ENCODE measurements at places on chromosomes 11 and 22.

DNA sequence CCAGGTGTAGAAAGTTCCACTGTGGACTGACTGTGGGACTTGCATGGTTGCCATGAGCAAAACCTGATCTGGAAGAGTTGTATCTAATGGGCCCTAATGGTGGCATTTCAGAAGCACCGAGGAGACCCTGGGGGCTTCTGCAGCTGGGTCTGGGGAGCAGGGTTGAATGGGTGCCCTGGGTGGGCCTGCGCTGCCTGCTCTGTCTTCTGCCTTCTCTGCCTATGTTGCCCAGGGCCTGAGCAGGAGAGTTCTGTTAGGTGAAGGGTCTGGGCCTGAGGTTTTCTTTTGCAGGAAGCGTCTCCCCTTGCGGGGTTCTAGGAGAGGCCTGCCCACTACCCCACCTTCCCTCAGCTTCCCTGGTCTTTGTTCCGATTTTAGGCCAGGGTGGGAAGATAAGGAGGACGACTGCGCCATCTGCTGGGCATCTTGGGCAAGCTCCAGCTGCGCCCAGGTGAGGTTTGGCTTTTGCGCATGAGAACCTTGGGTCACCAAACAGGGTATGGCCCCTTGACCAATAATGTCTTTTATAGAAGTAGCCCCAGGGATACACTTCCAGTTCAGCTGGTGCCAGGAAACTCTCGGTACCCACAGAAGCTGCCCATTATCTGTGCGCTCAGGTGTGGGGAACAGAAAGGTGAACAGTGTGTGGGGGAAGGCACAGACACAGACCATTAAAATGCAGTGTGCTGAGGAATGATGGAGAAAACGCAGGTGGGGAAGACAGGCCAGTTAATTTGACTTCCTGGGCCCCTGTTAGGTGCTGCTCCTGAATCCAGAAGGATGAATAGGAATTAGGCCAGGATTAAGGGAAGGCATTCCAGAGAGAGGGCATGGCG, 23.2 kb downstream of the COMMD9 start:
- DNase-seq: no peak

- no peak for DNase-seq
Measured at GRCh38 chr11:125390946-125391345, 105.1 kb downstream of the FEZ1 start.

- DNase-seq: no peak
Measured at GRCh38 chr11:65423516-65424204, 1.1 kb downstream of the NEAT1 start.

DNA sequence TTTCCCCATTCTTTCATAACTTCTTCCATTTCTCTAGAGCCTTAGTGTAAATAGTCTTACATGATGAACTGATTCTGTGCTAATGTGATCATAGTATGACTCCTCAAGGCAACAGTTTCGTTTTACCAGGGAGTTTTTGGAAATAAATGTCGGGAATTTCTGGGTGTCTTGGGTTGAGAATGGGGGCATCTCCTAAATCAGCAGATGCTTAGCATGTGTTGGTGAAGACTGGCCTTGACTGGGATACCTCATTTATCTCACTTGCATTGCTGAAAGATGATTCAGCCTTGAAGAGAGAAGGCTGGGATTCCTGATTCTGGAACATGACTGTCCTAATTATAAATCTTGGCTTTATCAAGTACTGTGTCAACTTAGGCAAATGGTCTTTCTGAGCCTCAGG, 115.7 kb upstream of the C11orf87 start:
- DNase-seq: no peak

- no peak for DNase-seq
Measured at GRCh38 chr22:27241430-27242321, 559.9 kb downstream of the MN1 start.

DNA sequence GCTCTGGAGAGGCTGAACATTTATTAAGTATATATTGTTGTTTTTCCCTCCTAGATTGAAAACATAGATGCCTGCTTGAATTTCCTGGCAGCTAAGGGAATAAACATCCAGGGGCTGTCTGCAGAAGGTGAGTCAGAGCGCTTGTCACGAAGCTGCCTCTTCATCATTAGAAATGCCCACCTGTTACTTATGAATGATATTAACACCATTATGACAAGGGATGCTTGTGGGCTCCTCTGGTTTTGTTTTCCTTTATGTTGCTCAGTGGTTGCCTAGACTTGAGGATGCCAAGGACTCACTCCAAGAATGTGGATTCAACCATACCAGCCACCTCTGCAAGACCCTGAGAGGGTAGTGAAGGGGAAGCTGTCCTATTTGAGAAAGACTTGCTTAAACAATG, 156.2 kb downstream of the NAV2 start:
- DNase-seq: no peak

DNA sequence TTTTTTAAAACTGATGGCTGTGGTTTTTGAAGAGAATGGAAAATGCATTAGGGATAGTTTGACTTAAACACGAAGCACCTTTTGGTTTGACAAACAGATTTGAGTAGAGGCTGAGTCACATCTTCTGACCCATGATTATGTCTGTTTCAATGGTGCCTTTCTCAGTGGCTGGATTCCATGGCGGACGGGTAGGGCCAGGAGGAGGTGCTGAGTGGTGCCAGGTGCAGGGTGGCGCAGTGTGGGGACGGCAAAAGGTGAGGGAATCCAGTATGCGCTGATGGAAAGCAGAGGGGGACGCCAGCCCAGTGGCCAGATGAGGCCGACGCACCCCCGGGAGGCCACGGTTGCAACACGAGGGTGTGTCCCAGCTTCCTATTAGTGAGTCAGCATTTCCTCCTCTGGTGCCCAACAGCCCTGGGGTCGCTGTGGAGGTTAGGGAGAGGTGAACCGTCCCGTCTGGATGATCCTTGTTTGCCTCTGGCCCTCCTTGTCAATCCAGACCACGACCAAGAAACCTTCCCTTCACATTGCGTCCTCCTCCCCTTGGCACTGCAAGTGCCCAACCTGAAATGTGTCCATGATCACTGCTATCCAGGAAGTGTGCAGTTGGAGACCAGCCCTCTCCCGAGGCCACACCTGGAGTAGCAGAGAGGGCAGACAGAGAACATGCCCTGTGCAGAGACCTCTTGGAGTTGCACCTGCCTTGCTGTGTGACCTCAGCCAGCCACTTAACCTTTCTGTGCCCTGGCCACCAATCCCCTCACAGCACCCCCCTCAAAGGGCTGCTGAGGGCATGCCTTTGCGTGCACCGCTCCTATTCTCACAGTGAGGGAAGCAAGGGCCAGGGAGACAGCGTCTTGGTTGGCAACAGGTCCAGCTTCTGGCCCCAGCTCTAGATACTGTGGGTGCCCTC, 32.5 kb upstream of the ATXN10 start:
- no peak for DNase-seq

DNA sequence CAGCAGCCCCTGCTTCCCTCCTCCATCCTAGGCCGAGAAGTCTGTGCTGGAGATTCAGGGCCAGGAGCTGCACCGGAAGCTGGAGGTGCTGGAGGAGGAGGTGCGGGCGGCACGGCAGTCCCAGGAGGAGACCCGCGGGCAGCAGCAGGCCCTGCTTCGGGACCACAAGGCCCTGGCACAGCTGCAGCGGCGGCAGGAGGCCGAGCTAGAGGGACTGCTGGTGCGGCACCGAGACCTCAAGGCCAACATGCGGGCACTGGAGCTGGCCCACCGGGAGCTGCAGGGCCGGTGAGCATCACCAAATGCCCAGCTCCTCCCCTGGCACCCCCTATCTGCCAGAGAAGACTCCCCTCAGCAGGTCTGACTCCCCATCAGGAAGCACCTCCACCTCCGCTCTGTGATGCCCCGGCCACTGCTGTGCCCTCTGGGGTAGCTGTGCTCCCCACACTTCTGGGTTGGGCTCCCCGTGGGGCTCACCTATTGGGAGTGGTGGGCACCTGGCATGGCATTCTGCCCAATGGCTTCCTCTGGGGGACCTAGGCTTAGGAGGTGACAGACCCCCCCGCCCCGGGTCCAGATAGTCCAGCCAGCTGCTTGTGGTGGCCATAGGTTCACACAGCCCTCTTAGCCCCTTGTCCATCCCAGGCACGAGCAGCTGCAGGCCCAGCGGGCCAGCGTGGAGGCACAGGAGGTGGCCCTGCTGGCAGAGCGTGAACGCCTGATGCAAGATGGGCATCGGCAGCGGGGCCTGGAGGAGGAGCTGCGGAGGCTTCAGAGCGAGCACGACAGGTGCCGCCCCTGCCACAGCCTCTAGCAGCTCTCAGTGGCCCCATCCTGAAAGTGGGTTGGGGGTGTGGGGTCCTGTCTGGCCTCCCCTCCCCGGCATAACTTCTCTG, 6.6 kb upstream of the RPS6KA4 start:
- DNase-seq: no peak

- no peak for DNase-seq
Measured at GRCh38 chr11:798093-798713, at the start of gene SLC25A22. Gene SLC25A22 (minus strand): TSS chr11:798281. CDS start chr11:795006, 3,275 bp downstream.

- DNase-seq: peak; percentile 50
Measured at GRCh38 chr11:210122-210802, 2.8 kb downstream of the RIC8A start.

- no peak for DNase-seq
Measured at GRCh38 chr11:133052537-133052936, 479.8 kb downstream of the OPCML start.

DNA sequence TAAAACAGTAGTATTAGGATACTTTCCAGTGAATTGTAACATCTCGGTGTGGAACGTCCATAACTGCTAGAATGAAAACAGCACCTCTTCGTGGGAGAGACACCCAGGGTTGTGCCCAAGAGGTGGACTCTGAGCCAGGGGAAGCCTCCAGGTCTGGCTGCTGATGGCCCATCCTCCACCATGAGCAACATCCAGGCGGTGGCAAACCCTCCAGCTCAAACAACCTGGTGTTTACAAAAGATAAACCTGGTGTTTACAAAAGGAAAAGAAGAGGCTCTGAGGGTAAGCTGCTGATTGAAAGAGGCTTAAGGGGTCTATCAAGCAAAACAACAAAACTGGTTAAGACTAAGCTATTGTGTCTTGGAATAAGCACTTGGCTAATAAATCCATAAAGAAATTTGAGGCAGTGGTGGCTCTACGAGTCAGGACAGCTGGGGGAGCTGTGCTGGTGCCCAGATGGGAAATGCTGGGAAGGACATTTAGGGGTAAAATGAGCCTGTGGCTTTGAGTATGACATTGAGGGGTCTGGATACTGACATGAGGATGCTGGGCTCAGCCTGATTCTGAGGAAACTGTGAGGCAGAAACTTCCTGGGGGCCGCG, 909.0 kb downstream of the BRD1 start:
- DNase-seq: no peak

GRCh38 chr22:26643418-26644100, 13.8 kb upstream of the MIAT start:
- no peak for DNase-seq
